ENCODE measurements at places on chromosomes 3 and 15.

DNA sequence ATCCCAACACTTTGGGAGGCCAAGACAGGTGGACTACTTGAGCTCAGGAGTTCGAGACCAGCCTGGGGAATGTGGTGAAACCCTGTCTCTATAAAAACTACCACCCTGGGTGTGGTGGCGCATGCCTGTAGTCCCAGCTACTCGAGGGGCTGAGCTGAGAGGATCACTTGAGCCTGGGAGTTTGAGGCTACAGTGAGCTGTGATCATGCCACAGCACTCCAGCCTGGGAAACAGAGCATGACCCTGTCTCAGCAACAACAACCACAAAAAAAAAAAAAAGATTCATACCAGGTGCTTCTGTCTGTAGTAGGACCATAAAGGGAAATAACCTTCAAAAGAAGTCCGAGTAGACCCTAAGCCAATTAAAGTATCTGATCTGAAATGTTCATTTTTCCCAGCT is 94.5 kb downstream of the SERPINI1 start:
- no peak for DNase-seq

DNA sequence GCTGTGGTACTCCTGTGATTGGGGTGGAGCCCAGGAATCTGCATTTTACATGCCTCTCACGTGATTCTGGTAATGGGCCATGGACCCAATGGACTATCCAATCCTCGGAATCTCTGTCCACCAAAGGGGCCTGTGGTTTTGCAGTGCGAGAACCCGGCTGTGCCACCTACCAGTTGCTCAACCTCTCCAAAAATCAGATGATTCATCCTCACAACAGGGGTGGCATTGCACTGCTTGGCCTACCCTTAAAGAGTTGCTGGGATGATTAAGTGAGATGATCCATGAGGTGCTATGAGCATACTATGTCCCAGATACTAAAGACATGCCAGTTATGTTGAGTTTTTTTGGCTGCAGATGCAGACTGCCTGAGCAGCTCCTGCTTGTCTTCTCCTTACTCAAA is 5.1 kb downstream of the ANP32A start:
- DNase-seq: no peak

DNA sequence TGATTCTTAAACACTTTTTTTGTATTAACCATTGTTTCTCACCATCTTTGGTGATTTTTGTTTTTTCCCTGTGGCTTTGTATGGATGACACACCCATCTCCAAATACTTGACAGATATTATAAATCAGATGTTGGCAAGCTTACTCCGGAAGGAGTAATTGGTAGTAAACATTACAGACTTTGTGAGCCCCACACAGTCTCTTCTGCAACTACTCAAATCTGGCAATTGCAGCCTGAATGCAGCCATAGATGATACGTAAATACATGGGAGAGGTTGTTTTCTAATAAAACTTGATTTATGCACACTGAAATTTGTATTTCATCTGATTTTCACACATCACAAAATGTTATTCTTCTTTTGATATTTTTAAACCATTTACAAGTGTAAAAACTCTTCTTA is 331.5 kb downstream of the ARPP21 start:
- DNase-seq: no peak

DNA sequence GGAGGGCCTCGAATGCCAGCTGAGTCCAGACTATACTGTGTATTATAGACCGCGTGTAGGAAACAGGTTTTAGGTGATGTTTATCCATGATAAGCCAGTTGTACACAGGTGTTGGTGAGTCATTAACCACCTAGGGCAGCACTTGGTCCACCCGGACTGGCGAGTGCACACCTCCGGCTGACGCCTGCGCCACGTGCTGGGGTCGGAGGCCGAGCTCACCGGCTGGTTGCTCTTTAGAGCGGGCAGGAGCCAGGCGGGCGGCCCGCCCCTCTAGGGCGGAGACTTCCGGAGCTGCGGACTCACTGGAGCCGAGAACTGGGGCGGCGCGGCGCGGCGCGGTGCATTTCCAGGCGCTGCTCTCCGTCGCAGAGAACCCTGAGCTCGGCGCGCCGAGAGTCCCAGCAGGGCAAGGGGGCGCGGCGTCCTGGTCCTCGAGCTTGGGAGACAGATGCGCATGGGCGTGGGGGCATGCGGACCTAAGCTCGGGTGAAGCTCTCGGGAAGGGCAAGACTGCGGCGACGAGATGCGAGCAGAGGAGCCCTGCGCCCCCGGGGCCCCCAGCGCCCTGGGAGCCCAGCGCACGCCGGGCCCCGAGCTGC is at the start of gene ESYT3:
ESYT3 (plus strand) TSS at position 341 of the 599 bp plus-strand sequence; CDS start at position 524, 183 bp downstream.
- DNase-seq: peak; percentile 65

DNA sequence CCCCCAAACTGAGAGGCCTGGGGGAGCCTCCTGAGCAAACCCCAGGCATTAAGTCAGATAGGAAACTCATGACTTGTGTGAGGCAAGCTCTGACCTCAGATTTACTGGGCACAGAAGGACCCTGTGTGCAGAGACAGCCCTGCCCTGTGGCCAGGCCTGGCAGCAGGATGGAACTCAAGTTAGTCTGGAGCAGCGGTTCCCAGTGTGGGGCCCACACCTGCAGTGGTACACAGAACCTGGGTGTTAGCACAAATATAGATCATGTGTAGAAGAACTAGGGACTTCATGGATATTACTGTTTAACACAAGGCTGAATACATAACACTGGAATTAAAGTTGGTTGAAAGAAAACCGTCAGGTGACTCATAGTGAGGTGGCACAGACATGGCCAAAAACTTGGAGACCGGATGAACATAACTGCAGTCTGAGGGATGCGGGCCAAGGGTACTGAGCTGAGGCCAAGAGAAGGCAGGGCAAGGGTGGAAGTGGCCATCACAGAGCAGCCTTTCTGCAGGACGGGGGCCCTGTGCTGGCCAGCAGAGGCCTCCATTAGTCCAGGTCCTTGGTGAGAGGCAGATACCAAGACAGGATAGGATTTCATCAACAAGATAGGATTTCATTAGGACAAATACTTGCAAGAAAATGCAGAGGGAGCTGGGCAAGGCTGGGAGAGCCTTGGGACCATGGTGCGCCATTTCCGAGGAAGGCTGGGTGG is 40.9 kb downstream of the IRAK2 start:
- DNase-seq: no peak

GRCh38 chr3:188701485-188701969 is 470.2 kb upstream of the TPRG1 start:
- no peak for DNase-seq

DNA sequence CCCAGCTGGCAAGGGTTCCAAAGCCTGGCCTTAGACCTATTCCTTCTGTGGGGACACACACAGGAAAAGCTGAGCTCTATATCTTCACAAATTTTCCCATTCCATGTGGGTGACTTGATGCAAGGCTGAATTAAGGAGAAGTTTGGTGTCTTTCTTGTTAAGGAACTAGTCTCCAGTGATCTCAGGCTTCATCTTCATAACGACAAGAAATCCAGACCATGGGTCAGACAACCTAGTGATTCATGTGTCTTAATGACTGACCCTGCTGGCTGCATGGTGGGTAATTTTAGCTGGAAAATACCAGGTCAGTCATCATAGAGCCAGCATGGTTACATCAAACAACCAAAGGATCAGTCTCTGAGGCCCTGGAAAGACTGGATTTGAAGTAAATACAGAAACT is 112.7 kb upstream of the SLC4A7 start:
- no peak for DNase-seq

DNA sequence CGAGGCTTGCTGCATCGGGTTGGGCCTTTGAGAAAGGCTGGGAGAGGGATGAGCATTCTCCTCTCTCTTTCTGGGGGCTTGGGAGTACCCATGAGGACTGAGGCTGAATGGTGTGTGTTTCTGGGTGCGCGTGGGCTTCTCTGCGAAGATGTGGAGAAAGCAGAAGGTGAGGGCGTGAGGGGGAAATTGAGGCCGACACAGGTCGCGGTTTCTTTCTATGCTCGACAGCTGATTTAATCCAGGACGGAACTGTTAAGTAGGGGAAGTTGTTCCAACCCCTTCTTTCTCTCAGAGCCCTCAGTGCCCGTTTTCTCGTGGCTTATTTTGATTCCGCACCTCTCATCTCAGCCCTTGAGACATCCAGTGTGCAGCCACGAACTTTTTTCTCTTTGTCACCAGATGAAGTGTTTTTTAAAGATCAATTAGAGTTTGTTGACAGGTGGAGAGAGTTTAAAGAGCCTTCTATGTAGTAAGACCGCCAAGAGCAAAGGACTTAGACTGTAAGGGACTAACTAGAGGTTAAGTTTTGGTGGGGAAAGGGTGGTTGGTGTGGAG is 711 bp downstream of the STARD9 start:
- DNase-seq: no peak

- no peak for DNase-seq
Observed at GRCh38 chr3:187713504-187713903, 11.1 kb upstream of the RTP2 start.

GRCh38 chr3:11072631-11073030 is 80.1 kb downstream of the SLC6A1 start:
- no peak for DNase-seq

GRCh38 chr15:38576837-38577236 is 12.2 kb upstream of the RASGRP1 start:
- no peak for DNase-seq

GRCh38 chr3:123459862-123460261 is 11.0 kb upstream of the ADCY5 start:
- no peak for DNase-seq

DNA sequence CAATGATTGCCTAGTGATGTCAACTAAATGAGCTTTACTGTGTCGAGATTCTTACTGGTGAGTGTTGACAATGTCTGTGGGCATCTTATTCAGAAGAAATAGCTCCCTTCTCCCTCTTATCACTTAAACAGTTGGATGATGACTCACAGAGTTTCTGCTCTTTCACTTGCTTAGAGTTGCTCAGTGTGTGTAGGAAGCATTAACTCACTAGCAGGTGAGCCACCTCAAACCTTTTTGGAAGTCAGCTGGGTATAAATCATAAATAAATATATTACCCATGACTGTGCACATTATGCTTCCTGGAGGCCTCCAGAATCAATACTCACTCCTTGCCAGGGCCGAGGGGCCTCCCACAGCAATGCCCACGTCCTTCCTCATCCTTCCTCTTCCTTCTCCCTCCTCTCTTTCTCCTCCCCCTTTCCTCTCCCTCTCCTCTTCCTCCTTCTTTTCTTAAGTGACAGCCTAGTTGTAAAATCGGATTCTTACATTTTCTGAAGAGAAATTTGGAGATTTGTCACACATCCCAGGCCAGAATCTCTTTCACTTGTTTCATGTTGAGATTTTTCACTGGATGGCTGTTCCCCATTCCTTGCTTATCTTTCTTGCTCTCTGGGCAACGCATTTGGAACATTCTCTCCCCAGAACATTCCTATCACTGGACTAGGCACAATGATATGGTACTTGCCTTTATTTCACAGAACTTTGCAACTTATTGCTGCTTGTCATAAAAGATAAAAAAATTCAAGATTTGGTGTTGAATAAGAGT is 17.5 kb downstream of the SHC4 start:
- no peak for DNase-seq

- DNase-seq: no peak
Observed at GRCh38 chr3:13015286-13016082, 57.7 kb downstream of the IQSEC1 start.

DNA sequence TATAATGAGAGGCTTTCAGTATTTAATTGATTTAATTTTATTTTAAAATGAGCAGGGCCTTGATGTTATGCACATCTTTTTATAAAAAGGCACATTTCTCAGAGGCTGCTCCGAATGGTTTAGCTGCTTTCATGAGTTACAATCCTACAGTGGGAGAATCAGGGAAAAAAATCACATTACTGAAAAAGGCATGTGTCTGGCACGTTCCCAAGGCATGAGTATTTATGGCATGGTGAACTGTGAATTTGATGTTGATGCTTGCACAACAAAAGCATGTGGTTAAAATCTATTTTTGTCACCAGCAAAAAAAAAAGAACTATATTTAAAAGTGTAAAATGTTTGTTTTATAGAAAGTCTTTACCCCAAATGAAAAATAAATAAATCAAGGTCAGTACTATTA is 485.2 kb upstream of the ROBO2 start:
- DNase-seq: no peak

- DNase-seq: no peak
Observed at GRCh38 chr15:35827141-35827540, 281.2 kb upstream of the DPH6 start.

- DNase-seq: no peak
Observed at GRCh38 chr3:57132674-57133073, 32.5 kb downstream of the IL17RD start.

- DNase-seq: no peak
Observed at GRCh38 chr3:195550723-195551122, 7.6 kb upstream of the PPP1R2 start.

DNA sequence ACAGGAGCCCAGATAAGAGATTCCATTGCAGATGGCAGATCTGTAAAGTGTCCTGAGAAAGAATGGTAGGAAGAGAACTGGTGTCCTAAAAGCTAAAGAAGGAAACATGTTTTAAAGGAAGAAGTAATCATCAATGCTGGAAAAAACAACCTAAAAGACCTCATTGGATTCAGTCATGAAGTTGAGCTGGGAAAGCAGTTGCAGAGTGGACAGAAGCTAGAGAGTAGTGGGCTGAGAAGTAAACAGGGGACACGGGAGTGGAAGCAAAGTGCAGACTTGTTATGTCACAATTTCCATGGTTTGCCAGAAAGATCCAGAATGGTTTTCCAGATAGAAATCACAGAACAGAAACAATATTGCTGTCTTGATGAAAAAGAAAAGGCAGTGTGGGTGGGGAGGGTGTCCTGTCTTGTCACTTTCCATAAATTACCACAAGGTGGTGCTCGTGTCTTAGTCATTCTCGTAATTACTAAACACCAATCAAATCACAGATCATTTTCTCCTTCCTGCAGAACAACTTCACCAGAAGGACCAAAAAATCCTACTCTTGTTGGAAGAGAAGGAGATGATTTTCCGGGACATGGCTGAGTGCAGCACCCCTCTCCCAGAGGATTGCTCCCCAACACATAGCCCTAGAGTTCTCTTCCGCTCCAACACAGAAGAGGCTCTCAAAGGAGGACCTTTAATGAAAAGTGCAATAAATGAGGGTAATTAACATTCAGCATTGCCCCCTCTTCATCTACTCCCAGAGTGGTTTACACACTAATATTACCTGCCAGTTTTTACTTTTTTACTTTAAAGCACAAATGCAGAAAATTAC is 64.5 kb downstream of the KLHL25 start:
- peak; percentile 36 for DNase-seq

GRCh38 chr15:90351479-90352106 is 491 bp upstream of the ZNF774 start:
- DNase-seq: no peak

DNA sequence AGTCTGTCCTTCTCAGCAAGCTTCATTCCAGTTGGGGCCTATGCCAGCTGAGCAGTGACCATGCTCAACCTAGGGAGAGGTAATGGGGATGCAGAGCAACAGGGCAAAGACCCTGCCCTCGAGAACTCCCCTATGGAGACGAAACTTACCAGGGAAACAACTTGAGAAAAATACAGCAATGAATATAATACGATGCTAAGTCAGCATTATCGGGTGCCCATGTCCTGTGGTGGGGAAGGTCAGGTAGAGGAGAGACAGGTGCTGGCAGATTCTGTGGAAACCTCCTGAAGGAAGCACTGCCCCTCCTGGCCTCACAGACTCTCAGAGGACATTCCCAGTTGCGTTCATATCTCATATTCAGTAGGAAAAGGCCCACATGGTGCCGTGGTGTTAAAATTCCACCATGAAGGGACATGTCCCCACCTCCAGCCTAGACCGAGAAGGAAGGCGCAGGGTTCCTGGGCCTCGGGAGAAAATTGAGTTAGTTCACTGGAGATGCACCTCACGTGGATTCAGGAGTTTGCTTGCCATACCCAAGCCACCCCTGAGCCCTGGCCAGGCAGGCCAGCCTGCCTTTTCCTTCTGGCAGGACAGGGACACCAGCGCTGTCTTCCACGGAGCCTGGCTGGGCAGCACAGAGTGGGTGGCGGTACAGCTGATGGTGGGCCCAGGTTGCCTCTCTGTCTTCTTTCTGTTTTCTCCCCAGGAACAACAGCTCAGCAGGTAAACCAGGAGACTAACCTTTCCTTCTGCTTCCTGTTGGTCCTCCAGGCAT is 62.4 kb downstream of the BOC start:
- DNase-seq: no peak

Measured in endothelial cell (in vitro differentiated cells).